ENCODE measurements at places on chromosomes 3 and 15.

- no peak for DNase-seq
These were observed 1.3 kb downstream of the ZNF710 start for GRCh38 chr15:90002428-90002844.

DNA sequence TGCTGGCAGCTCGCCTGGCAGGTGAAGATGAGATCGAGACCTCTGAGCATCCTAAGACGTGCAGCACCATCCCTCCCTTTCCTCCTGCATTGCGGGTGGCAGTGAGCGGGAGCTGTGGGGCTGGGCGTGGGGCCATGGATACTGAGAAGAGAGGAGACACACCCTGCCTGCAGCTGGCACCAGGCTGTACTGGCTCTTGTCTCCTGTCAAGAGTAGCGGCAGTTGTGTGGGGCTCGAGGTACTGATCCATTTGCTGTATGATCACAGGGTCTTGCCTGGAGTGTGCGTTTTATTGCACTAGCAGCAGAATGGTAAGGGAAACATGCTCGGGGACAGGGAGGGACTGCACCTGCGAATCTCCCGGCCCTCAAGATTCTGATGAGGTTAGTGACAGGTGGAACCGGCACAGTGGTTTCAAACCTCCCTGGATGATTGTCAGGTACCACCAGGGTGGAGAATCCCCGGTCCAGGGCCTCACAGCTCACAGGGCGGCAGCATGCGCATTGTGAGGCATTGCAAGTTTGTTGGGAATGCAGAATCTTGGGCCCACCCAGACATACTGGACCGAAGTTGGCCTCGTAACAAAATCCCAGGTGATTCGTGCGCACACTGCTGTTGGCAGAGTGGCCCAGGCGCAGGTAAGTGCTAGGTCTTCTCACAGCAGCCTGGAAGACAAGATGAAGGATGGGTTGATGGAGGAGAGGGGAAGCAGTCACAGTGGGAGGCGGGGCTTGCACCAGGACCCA, 14.1 kb downstream of the SYNM start:
- DNase-seq, result peak; percentile 87

- no peak for DNase-seq
These were observed 197.6 kb upstream of the CFAP20DC start for GRCh38 chr3:59247402-59247841.

DNA sequence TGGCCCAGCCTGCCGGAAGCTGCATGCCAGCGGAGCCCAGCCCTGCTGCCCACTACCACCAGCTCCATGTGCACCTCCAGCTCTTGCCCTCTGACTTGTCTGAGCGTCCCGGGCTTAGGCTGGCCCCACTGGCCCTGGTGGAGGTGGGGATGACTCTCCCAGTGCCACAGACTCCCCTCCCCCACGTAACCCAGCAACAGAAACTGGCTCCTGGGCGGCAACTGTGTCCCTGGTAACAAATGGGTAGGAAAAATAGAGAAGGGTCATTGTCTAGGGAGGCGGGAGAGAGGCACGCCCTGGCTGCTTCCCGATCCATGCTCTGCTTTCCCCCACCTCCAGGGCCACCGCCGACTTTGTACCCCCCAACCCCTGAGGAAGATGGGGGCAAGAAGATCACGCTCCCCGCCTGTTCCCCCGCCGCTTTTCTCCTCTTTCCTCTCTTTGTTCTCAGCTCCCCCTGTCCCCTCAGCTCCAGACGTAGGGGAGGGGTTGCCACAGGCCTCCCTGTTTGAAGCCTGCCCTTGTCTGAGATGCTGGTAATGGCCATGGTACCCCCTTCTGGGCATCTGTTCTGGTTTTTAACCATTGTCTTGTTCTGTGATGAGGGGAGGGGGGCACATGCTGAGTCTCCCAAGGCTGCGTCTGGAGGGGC, 10.8 kb upstream of the SEMA3B start:
- DNase-seq, result no peak

DNA sequence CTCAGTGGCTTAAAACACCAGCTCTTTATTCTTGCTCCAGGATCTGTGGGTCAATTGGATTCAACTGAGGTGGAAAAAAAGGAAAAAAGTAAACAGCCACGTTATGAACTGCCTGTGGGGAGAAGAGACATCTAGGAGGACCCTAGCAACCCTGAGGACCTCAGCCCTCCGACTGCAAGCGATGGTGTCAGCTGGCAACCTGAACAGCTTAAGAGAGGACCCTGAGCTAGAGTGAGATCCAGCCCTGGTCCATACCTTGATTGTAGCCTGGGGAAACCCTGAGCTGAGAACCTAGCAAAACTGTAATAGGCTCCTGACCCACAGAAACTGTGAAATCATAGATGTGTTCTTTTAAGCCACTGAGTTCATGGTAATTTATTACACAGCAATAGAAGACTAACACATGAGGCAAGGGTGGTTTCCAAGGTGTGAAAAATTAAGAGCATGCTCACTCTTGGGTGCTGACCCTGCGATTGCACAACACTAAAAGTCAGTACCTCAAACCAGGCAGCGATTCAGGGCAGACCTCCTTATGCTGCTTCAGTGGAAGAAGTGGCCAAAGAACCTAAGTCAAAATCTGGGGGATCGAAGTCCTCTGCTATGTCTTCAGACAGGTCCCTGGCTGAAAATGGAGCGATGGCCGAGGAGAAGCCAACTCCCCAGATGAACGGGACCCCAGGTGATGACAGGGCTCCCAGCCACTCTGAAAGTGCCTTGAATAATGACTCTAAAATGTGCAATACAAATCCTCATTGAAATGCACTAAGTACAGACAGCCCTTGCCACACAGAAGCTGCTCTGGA, 57.7 kb downstream of the GASK1A start:
- peak; percentile 63 for DNase-seq

- DNase-seq, result no peak
These were observed 10.0 kb downstream of the TMEM158 start for GRCh38 chr3:45216021-45216609.

GRCh38 chr3:71080517-71081083, 502.9 kb downstream of the FOXP1 start:
- DNase-seq, result no peak

GRCh38 chr3:81761904-81762580, 597 bp upstream of the GBE1 start:
- no peak for DNase-seq

GRCh38 chr3:117666812-117667211, 957.2 kb downstream of the TUSC7 start:
- DNase-seq, result no peak

GRCh38 chr3:81033684-81034083, 727.8 kb downstream of the GBE1 start:
- DNase-seq, result no peak

GRCh38 chr3:179063945-179064560, 7.6 kb downstream of the ZMAT3 start:
- DNase-seq, result no peak

All from cardiac septum (tissue), 1 donor.